ENCODE measurements at places on chromosomes 7 and 10.

DNA sequence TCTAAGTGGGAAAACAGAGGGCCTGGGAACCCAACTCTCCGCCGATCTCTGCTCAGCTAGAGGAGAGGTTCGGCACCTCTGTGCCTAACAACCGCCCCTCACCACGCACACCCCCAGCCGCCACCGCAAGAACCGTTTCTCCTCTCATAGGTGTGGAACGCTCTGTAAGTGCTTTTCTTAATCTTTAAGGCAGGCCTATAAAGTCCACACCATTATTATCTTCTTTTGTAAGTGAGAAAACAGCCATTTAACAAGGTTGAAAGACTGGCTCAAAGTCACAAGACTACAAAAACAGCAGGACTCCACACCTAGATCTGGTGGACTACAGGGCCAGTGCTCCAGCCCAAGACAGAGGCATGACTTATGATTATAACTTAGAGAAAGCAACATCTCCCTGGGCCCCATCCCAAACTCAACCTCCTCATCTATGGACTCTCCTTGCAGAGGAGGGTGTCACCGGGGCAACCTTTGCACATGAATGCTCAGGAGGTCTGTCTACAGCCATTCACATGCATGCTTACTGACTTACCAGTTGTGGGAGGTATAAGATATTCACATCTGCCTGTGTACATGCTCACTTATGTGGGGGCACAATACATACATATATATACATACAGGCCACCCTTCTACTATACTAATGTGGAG is 7.9 kb upstream of the NKX2-3 start:
- H3K27me3 ChIP-seq = peaks cover 92% of the 10 kb centered on the region
- peaks cover 12% of the 10 kb centered on the region for H3K4me1 ChIP-seq

GRCh38 chr10:34854147-34854601 is 39.1 kb upstream of the PARD3 start:
- H3K27ac ChIP-seq = no peak overlapping the region
- H3K4me1 ChIP-seq = peaks cover 8% of the 10 kb centered on the region
- H3K4me3 ChIP-seq = peak overlapping the region; percentile 45

GRCh38 chr10:1316809-1317143 is 260.6 kb downstream of the WDR37 start:
- H3K27me3 ChIP-seq = no peaks in the 10 kb centered on the region
- peaks cover 44% of the 10 kb centered on the region for H3K4me1 ChIP-seq
- H3K4me3 ChIP-seq = peak overlapping the region; percentile 8
- no peak for DNase-seq

DNA sequence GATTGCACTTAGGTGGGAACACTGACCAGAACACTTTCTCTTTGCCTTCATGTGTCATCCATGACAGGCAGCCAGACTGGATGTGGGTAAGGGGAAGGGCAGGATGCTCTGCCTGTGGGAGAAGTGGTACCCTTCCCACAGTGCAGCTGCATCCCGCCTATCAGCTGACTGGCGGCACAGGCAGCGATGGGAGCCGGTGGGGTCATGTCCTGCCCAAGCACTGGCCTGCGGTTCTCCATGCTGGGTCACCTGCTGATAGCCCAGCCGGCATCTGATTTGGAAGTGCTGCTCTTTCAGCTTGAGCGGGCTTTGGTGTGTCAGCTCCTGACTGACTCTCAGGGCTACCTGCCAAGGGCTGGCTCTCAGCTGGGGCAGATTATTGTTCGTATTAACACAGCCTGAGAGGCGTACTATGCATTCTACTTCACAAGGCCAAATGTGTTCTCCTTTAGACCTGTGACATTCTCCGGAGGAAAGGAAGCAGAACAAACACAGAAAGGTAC is 105.2 kb upstream of the PDLIM1 start:
- peaks cover 1% of the 10 kb centered on the region for H3K27me3 ChIP-seq
- no peak for DNase-seq
- no peak overlapping the region for H3K4me3 ChIP-seq

- no peak overlapping the region for H3K4me3 ChIP-seq
- no peaks in the 10 kb centered on the region for H3K36me3 ChIP-seq
- H3K27me3 ChIP-seq = no peaks in the 10 kb centered on the region
- peak overlapping the region; percentile 29 for H3K27ac ChIP-seq
Observed at GRCh38 chr7:127828843-127829500, 177.0 kb downstream of the SND1 start.

Data from chondrocyte (in vitro differentiated cells).